ENCODE measurements at places on chromosomes 1 and 21. TPM values are rescaled to one million over a fixed set of nuclear protein-coding genes. Genes with fewer than 3 reads are reported as not detected.

- DNase-seq: no peak
Observed at GRCh38 chr1:217620814-217621213, 10.1 kb downstream of the GPATCH2 start.

Gene ZYG11A
- polyA plus RNA-seq: 0.40 TPM

GRCh38 chr1:87284456-87285240 lies 44.0 kb upstream of the LMO4 start:
- DNase-seq: no peak

Gene CR1L
- polyA plus RNA-seq: not detected

Gene NUF2
- 5.1 TPM for polyA plus RNA-seq

Gene ABCA4
- 0.02 TPM for polyA plus RNA-seq

- DNase-seq: no peak
Observed at GRCh38 chr21:37319551-37319950, 47.0 kb upstream of the DYRK1A start.

Gene TFF2
- polyA plus RNA-seq: not detected

Gene HRNR
- polyA plus RNA-seq: 0.09 TPM

DNA sequence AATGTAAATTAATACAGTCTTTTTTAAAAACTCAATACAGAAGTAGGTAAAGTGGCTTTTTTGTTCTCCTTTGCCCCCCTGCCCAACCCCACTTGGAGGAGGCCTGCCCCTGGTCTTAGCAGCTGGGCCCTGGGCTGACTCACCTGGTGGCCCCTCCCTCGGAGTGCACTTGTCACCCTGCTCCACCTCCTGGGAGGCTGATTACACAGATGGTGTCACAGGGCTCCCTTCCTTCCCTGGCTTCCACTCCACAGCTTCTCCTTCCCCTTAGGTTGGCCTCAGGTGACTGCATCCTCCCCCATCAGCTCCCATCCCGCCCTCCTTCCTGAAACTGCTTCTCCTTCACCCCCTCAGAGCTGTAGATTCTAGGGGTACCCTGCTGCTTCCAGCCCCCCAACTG lies 11.7 kb upstream of the CAPN9 start:
- no peak for DNase-seq

DNA sequence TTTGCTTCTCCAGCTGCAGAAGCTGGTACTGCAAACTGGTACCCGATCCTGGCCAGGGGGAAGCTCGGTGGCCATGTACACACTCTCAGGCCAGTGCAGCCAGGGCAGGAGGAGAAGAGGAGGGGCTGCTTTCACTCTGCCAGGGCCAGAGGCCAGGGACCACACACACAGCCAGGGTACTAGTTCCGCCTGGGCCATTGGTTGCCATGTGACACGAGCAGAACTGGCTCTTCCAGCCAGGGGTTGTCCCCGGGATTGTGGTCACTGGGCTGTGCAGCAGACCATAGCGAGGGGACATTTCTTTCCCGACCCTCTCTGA lies 3.7 kb upstream of the SHISAL2A start:
- DNase-seq: no peak
